Stimulated activated CD4-positive, alpha-beta T cell treated with anti-CD3 and anti-CD28 coated beads, TNF-alpha, amount 100 ng/mL, for 4 hours (primary cell): ENCODE measurements at places on chromosomes 5 and 9.

DNA sequence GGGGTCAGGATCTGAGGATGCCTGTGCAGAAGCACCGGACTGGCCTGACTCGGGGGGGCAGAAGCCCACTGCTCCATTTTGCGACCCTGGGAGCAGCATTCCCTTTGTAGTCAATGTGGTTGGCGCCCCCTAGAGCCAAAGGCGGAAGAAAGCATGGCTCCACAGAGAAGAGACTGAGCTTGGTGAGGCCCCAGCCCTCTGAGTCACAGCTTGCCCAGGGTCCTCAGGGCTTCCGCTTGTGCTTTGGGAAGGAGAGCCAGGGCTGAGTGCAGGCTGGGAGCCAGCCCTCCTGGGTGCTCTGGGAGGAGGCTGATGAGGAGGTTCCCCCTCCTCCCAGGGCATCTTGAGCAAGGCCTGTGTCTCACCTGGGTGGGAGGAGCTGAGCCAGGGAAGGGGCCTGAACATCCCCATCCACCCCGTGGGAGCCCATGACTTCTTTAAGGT is 5.5 kb upstream of the AQP3 start:
- DNase-seq: peak; percentile 22

GRCh38 chr5:162837155-162837554 is 600.2 kb upstream of the CCNG1 start:
- DNase-seq: no peak

- DNase-seq: no peak
These were observed 6.3 kb upstream of the DNAJB5 start for GRCh38 chr9:34983209-34983608.

GRCh38 chr5:146779211-146779869 is 99.2 kb downstream of the PPP2R2B start:
- DNase-seq: no peak

GRCh38 chr5:9198394-9198793 is 347.5 kb downstream of the SEMA5A start:
- no peak for DNase-seq

DNA sequence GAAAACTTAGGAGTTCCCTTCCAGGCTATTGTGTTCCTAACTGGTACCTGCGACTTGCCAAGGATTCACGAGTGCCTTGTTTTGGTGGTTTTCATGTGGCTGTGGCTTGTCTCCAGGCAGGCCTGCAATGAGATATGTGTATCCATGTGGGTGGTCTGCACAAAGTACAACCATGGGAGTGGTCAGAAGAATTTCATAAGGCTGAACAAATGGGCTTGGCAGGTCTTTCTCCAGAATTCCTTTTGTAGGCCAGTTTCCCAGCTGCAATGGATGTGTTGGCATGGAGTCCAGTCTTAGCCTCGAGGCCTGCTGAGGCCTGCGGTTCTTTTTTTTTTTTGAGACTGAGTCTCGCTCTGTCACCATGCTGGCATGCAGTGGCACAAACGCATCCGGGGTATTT is 28.8 kb upstream of the MELK start:
- no peak for DNase-seq

DNA sequence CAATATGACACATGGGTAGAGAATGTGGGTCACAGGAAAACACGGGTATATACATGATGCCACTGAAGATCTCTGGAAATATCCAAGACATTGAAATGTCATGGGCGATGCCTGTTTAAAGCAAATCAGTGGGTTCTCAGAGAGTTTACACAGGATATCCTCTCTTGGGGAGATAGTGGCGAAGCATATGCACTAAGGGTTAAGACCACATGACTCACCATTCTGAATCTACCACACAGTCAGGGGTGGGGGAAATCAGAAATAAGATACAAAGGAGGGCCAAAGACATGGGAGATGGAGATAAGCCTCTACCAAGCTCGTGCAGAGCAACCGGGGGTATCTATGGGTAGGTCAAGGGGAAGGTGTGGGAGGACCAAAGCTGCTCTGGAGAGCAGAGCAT is 58.8 kb downstream of the SH3PXD2B start:
- no peak for DNase-seq

- no peak for DNase-seq
These were observed 6.4 kb upstream of the NOL6 start for GRCh38 chr9:33480106-33480505.

DNA sequence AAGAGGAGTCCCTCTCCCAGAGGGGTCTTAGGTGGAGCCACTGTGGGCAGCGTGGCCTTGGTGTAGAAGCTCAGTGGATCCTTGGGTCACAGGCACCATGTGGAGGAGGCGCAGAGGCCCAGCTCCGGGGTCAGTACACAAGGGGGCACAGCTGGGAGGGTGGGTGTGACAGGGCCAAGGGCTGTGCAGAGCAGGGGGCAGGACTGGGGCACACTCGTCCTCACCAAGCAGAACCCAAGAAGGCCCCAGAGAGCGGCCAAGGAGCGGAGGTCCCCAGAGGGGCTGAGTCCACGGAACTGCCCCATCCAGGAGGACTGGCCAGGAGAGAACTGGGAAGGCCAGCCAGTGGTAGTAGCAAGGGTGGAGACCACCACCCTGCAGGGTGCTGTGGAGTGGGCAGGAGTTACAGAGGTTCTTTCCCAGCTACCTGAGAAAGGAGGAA is 2.5 kb upstream of the LPCAT1 start:
- no peak for DNase-seq

- DNase-seq: no peak
These were observed 10.7 kb upstream of the AGPAT2 start for GRCh38 chr9:136697821-136698526.

DNA sequence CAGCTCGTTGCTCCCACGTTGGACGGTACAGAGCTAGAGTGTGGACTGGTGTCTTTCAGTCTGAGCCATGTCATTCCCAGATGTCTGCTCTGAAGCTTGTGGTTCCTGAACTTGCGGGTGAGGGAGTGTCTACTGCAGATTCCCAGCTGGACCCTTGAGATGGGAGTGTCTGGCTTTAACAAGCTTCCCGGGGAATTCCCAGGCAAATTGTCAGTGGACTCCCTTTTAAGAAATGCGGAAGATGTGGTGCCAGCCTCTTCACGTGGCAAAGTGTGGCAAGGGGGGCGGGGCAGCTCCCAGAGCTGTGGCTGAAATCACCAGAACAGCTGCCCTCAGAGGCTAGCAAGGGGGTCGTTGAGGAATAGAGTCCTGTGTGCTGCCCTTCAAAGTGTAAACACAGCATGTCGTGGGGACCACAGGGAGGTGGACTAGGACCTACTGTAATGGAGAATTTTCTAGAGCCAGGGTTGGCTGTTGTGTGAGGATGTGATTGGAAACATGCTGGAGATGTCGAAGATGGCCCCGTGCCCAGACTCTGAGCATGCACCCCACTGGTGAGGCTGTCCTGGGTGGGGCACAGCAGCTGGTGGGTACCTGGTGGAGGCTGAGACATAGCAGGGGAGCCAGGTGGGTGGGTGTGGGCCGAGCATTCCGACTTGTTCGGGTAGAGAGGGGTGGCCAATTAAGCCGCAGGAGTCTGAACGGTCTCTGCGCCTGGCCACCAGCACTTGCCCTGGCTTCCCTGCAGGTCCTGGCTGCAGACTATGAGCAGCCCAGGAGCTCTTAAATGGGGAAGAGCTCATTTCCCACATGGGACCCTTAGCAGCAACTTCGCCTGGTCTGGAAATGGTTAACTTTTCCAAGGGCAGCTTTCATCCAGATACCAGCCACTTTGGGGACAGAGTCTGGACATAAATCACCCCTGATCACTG is 37.4 kb downstream of the PRRX2 start:
- no peak for DNase-seq

GRCh38 chr9:2570615-2571479 is 50.7 kb upstream of the VLDLR start:
- no peak for DNase-seq

DNA sequence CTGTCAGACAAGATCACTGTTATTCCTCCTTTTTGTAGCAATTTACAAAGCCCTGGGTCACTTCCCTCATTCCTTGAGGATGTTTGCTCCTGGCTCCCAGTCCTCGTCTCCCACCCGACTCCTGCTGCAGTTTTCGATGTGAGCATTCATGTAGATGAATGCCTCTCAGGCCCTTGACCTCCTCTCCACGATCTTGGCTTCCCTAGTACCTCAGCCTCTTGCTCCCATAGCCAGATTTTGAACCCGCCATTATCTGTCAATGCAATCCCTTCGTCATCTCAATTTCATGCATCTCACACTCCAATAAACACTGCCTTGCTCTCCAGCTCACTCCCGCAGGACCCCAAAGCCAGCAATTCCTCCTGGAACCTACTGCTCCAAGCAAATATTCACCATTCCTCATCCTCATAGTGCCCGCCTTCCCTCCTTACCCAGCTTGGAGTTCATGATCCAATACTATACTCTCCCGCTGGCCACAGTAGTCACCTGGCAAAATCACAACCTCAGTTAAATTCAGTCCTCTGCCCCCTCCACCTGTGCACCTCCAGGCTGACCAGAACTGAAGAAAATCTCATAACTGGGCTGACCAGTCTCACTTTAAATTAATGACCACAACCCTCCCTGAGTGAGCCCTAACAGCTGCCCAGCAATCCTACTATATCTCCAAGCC is 35.1 kb upstream of the JADE2 start:
- DNase-seq: no peak

DNA sequence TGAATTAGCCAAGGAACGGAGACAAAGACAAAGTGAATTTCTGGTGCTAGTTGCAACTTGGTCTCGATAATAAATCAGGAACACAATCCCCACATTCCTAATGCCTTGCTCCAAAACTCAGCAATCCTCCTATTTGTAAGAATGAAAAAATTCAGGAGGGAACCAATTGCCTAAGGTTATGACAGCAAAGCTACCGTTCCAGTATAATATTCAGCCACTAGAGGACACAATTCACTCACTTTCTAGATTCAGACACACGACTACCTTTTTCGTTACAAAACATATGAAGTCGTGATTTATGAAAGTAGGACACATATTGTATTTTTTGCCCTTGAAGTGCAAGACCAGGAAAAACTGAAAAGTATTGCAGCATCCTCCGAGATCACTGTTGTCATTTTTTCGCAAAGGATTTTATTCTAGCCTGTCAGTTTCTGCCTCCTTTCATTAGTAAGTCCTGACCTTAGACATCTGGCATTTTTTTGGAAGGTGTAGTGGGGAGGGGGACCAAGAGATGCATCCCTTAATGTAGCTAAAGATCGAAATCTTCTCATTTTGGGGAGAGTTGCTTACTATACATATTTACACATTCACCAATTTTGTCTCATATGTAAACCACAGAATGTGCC is 133.1 kb downstream of the DOCK8 start:
- no peak for DNase-seq

DNA sequence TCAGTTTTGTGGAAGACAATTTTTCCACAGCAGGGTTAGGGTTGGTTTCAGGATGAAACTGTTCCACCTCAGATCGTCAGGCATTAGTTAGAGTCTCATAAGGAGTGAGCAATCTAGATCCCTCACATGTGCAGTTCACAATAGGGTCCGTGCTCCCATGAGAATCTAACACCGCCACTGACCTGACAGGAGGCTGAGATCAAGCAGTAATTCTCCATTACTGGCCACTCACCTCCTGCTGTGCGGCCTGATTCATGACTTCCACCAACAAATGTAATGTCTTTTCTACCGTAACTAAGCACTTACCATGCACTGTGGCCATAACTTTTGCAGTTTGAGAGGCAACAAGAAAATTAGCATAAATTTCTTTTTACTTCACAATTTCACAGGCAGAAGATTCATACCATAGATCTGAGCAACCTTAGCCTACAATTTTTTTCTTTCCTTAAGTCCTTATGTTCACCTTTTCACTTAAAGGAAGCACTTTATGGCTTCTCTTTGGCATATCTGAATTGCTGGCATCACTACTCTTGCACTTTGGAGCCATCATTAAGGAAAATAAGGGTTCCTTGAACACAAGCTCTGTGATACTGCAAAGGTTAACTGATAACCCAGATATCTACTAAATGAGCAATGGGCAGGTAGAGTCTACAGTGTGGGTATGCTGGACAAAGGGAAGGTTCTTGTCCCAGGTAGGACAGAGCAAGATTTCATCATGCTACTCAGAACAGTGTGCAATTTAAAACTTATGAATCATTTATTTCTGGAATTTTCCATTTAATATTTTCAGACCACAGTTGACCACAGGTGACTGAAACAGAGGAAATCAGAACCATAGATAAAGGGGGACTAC is 83.0 kb upstream of the IFNK start:
- DNase-seq: no peak

GRCh38 chr9:20580673-20581072 is 41.6 kb downstream of the MLLT3 start:
- DNase-seq: no peak

DNA sequence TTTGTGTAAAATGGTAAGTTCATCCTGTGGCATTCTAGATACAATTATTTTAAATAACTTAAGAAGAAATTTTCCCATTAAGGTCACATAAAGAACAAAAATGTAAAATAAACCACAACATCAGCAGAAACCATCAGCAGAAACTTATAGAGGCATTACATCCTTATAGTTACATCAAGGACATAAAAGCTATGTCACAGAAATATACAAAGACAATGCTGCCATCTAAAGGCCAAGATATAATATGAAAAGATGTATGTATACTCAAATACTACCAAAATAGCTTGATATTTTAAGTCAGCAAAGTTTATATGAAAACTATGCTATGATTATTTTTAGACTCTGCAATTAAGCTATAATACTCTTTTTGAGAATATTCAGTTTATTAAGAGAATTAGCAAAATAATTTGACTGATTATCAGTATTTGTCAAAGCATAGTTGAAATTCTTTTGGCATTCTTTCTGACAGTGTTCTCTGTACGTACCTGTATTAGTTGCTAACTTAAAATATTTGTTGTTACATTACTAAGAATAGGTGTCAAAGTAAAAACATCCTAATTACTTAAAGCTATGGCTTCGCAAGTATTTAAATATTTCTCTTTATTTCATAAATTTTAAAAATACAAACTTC is 36.2 kb downstream of the FBXL17 start:
- DNase-seq: no peak

GRCh38 chr5:168941901-168942300 is 359.0 kb downstream of the SLIT3 start:
- no peak for DNase-seq

DNA sequence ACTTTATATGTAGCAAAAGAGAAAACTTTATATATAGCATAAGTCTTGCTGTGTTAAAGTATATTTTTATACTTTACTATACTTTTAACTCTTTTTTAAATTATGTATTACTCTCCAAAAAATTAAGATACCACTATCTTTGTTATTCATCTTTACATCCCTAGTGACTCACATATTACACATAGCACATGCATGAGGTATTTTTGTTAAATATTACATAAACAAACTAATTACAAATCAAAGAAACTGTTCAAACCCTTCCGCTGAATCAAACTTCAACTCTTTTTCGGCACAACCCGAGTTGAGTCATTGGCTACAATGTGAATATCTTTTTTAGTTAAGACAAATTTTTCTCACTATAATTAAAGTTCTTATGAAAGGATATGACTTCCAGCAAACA is 32.1 kb downstream of the NADK2 start:
- DNase-seq: no peak

DNA sequence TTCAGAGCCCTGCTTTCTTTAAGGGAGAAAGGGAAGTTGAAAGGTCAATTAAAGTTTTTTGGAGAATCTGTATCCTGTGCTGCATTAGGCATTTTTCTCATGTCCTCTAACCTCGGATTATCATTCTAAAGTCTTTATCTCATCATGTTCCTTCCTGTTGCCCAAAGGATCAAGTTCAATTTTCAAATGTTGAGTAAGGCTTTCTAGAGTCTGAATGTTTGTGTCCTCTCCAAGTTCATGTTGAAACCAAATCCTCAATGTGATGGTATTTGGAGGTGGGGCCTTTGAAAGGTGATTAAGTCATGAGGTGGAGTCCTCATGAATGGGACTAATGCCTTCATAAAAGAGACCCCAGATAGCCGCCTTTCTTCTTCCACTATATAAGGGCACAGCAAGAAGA is 20.2 kb upstream of the TNC start:
- no peak for DNase-seq

GRCh38 chr5:175452166-175452565 is 8.2 kb upstream of the DRD1 start:
- no peak for DNase-seq

- no peak for DNase-seq
These were observed 398 bp upstream of the BASP1 start for GRCh38 chr5:17216974-17217492.
